Activated gamma-delta T cell treated with anti-CD3 and anti-CD28 coated beads, Interleukin-2, amount 50 U/mL, for 16 hours (primary cell): ENCODE measurements at places on chromosomes 7 and 10.

DNA sequence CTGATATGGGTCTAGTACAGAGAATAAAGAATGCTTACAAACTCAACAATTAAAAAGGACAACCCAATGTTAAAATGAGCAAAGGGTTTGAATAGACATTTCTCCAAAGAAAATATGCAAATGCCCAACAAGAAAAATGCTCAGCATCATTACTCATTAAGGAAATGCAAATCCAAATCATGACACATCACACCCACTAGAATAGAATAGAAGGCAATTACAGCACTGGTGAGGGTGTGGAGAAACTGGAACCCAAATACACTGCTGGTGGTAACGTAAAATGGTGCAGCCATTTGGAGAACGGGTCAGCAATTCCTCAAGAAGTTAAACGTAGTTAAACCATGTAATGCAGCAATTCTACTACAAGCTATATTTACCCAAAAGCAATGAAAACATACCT, 53.8 kb downstream of the KDM7A start:
- DNase-seq = no peak

- no peak for DNase-seq
Measured at GRCh38 chr10:95646160-95646559, 10.4 kb downstream of the ALDH18A1 start.

GRCh38 chr10:119174109-119174508, 4.5 kb downstream of the PRDX3 start:
- no peak for DNase-seq

DNA sequence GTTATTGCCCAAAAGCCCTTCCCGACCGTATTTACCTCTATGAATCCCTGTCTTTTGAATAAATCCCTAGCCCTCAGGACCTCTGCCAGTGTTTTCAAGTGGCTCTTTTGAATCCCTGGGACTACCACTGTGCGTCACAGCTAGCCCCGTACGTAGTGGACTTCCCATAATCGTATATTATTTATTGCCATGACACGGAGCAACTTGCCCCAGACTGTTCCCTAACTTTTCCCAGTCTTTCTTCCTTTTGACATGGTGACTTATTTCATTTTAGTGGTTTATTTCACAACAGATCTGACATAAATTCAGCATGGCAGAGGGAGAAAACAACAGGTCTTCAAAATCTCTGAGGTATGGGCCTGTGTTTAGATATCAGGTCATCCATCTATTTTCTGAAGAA, 318.6 kb upstream of the KLF6 start:
- no peak for DNase-seq
